ENCODE measurements at places on chromosomes 13 and 19.

GRCh38 chr13:47463726-47464125 lies 537.3 kb downstream of the SUCLA2 start:
- no peak overlapping the region for H3K27ac ChIP-seq
- peaks cover 16% of the 10 kb centered on the region for H3K4me1 ChIP-seq
- peak; percentile 12 for DNase-seq
- no peaks in the 10 kb centered on the region for H3K27me3 ChIP-seq

DNA sequence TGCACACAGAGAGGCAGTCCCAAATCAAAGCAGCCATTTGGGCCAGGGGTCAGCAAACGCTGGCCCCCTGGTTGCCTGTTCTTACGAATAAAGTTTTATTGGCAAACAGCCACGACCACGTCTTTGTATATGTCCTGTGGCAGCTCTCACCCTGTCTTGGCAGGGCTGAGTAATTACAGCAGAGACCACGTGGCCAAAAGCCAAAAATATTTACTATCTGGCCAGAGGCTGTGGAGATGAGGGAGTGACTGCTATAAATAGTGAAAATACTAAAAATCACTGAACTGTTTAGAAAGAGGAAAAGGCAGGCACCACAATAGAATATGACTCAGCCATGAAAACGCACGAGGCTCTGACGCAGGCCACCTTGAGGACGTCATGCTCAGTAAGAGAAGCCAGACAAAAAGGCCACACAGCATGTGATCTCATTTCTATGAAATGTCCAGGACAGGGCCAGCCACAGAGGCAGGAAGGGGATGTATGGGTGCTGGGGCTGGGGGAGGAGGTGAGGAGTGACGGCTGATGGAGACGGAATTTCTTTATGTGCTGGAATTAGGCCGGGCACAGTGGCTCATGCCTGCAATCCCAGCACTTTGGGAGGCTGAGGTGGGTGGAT lies 29.4 kb downstream of the SMIM24 start:
- no peaks in the 10 kb centered on the region for H3K27me3 ChIP-seq
- H3K4me3 ChIP-seq, result no peak overlapping the region
- no peak overlapping the region for H3K27ac ChIP-seq
- DNase-seq, result no peak
- H3K4me1 ChIP-seq, result no peaks in the 10 kb centered on the region

GRCh38 chr13:80036845-80037504 lies 304.0 kb downstream of the SPRY2 start:
- no peak overlapping the region for H3K4me3 ChIP-seq
- H3K4me1 ChIP-seq, result no peaks in the 10 kb centered on the region
- DNase-seq, result no peak
- H3K27me3 ChIP-seq, result no peaks in the 10 kb centered on the region
- no peak overlapping the region for H3K27ac ChIP-seq

DNA sequence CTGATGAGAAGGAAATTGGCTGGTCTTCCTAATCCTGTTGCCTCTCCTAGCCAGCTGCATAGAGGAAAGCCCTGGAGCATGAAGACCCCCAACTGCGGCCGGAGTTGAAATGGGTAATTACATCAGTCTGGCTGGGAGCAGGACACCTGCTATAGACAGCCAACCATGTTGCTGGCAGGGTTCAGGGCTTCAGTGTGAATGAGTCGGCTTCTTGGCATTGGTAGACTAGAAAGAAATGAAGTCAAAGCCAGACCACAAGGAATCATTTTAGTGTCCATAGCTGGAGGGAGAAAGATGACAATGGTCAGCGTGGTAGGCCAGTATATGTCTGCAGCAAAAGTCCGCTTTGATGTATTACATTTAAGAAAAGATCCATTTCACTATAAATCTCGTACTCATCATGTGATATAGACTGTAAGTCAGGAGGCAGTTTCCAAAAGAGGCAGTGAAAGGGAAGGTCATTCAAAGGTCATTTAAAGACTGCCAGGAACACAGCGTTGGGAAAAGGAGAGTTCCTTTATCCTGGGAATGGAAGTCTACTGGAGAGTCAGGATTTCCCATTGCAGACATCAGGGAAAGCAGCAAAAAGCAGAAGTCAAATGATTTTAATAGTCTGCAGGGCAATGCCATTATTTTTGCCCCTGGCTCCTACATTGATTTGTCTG lies 262.7 kb downstream of the DNAJC15 start:
- H3K27me3 ChIP-seq, result no peaks in the 10 kb centered on the region
- no peaks in the 10 kb centered on the region for H3K4me1 ChIP-seq
- H3K4me3 ChIP-seq, result no peak overlapping the region
- H3K36me3 ChIP-seq, result no peaks in the 10 kb centered on the region
- H3K27ac ChIP-seq, result no peak overlapping the region

DNA sequence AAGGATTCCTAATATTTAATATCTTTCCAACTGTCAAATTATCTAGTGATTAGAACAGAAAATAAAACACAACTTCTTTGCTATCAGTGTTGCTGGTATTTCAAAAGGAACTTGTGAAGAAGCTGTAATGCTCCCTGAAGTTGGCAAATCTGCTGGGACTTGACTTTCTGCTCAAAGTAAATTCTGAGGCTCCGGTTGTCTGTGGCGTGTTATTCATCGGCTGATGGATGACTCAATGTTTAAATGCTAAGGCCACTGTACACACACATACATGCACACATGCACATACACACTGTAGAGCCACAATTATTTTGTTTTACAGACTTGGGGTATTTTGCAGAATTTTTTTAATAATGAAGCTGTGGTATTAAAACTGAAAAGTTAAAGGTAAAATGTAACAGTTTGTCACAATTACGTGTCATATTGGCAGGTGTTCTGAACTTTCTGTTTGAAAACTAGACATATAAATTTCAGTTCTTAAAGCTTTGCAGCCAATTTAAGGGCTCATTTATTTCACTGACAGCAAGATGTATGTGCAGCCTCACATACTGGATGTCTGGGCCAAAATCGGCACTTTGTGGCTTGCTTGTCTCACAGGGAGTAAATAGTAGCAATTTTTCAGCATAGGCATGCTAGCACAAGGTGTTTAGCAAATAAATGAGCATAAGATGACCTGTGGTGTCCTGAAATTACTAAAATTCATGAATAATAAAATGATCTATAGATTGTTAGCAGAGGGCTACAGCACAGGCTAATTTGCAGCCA lies 1691.7 kb upstream of the PCDH20 start:
- H3K27ac ChIP-seq, result no peak overlapping the region
- no peaks in the 10 kb centered on the region for H3K36me3 ChIP-seq
- H3K4me1 ChIP-seq, result no peaks in the 10 kb centered on the region
- DNase-seq, result no peak
- H3K4me3 ChIP-seq, result no peak overlapping the region
- H3K27me3 ChIP-seq, result no peaks in the 10 kb centered on the region

- H3K4me3 ChIP-seq, result no peak overlapping the region
- no peaks in the 10 kb centered on the region for H3K36me3 ChIP-seq
- no peaks in the 10 kb centered on the region for H3K27me3 ChIP-seq
- no peak overlapping the region for H3K27ac ChIP-seq
- no peaks in the 10 kb centered on the region for H3K4me1 ChIP-seq
Measured at GRCh38 chr19:6161271-6161850, 25.9 kb downstream of the ACSBG2 start.

GRCh38 chr19:51810223-51810622 lies 15.3 kb downstream of the FPR3 start:
- H3K27me3 ChIP-seq, result no peaks in the 10 kb centered on the region
- H3K27ac ChIP-seq, result no peak overlapping the region
- peak; percentile 27 for DNase-seq
- H3K4me1 ChIP-seq, result peaks cover 5% of the 10 kb centered on the region
- H3K36me3 ChIP-seq, result no peaks in the 10 kb centered on the region

DNA sequence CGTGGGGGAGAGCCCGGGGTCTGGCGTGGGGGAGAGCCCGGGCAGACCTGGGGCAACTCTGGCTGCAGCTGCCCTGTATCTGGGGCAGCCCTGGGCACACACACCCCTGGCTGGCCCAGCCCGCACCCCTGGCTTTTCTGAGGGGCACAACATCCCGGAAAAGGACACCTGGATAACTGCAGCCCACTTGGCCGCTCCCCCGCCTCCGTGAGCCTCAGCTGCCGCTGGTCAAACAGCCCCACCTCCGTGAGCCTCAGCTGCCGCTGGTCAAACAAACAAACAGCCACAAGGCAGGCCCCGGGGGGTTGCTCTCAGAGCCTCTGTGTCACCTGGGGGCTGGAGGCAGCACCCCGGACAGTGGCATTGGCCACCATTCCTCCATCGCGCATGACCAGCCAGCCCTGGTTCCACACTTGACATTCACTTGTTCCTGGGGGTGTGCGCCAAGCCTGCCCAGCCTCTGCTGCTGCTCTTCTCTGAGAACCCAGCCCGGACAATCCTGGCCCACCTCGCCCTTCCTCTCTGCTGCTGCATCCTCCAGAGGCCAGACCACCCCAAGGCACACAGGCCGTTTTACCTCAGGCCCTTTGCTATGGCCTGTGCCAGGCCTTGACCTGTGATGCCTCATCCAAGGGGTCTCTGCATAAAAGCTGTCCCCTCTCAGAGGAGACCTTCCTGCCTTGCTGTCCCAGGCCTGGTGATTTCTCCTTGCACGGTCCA lies 19.9 kb downstream of the CEBPG start:
- H3K4me1 ChIP-seq, result no peaks in the 10 kb centered on the region
- DNase-seq, result no peak
- H3K27ac ChIP-seq, result no peak overlapping the region
- no peaks in the 10 kb centered on the region for H3K36me3 ChIP-seq
- no peaks in the 10 kb centered on the region for H3K27me3 ChIP-seq

Measured in GM23338 (cell line).